ENCODE measurements at places on chromosomes 2 and 18.

DNA sequence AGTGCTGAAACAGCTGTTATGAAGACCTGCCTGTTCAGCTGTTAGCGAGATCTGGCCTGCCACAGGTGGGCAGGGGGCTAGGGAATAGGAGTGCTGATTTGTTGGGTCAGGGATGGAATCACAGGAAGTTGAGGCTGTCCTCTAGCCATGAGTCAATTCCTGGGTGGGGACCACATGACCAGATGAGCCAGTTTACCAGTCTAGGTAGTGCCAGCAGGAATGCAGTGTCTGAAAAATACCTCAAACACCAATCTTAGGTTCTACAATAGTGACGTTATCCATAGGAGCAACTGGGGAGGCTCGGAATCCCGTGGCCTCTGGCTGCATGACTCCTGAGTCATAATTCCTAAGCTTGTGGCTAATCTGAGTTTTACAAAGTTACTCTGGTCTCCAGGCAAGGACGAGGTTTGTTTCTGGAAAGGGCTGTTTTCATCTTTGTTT is 44.9 kb downstream of the DYSF start:
- DNase-seq: no peak

DNA sequence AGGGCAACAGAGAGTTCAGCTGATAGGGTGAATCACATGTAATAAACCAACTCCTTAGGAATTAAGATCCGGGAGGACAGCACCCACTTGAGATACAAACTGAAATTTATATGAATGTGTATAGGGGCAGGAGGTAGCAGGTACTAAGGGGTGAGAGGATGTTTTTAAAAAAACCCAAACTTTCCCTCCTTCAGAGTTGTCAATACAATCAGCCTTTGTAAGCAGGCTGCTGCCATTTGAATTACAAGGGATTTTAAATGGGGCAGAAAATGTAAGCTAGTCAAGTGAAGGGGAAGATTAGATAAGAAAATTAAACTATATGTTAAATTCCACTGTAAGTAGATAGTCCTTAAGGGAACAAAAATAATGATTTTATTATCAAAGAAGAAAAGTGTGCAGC is 1239.7 kb upstream of the CELF4 start:
- DNase-seq: no peak

GRCh38 chr2:75284345-75284744 is 85.0 kb upstream of the TACR1 start:
- DNase-seq: peak; percentile 73

- DNase-seq: peak; percentile 43
Measured at GRCh38 chr2:65436824-65437221, 4.4 kb upstream of the SPRED2 start.

GRCh38 chr2:234363011-234363487 is 133.8 kb downstream of the ARL4C start:
- no peak for DNase-seq

DNA sequence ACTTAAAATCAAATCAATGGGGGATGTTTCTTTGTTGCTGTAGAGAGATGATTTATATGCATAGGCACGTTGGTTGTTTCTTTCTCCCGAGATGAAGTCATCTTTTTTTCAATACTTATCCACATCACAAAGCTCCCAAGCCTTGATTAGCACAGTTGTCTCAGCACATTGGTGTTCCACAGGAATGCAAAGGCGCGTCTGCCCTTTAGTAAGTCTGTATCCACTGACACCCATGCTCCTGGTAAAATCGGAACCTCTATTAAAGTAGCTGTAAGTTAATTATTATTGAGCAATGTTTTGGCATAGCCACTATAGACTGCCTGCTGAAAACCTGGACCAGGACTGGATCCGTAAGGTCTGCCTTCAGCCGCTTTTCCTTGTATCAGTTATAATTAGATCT is 77.6 kb upstream of the RBM44 start:
- no peak for DNase-seq

GRCh38 chr18:1062588-1062987 is 157.9 kb downstream of the ADCYAP1 start:
- DNase-seq: no peak

DNA sequence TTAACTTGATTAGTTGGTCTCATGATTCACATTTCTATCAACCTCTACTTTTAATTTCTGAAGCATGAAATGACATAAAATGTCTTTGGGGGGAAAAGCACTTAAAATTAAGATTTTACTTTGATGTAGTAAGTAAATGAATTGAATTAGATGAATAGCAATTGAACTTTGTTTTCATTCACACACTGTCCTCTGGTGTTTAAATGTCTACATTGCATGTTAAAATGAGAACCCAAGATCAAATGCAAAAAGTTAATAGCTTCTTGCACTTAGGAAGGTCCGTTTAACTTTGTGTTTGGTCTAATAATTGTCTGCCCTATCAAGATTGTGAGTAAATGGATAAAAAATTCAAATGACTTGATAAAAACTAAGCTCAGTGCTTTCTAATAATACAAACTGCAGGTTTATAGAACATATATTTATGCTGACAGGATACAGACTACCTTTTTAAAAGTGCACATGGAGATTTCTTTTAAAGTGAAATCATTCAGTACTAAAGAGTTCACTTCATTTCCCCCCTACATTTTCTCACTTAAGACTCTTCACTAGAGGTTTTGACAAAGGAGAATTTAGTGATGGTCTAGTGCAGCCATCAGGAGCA is 156.2 kb upstream of the NABP1 start:
- DNase-seq: peak; percentile 11

GRCh38 chr2:10014418-10015190 is 28.7 kb upstream of the KLF11 start:
- no peak for DNase-seq

GRCh38 chr2:126916744-126917143 is 18.1 kb downstream of the TEX51 start:
- DNase-seq: no peak

DNA sequence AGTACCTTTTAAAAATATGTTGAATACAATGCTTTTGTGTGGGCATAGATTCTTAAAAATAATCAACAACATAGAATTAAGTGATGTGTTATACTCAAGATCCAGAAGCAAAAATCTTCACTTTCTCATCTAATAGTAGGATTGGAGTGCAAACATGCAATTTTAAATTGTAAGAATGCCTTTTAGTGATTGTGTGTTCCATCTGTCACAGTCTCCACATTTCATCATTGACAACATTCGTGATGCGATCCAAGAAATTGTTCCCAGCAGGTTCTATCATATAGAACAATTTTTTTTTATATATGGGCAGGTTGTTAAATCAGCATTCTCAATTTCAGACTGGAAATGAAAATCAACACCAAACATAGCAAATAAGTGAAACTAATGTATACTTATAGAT is 1671.8 kb upstream of the SLC39A10 start:
- DNase-seq: no peak

DNA sequence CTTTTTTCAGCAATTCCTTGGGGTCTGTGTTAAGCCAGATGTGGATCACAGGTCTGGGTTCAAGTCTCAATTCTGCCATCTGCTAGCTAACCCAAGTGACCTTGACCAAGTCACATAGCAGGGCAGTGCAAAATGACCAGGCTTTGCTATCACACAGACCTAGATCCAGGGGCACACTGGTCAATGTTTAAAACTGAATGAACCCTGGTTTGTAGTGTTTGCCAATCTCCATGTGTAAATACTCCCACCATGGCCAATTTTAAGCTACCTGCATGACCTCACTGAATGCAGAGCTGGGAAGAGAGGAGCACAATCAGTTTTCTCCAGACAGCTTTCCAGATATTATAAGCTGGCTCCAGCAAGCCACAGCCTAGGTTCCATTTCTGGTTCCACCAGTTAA is 142.9 kb downstream of the CHST9 start:
- DNase-seq: no peak

GRCh38 chr2:114661971-114662939 is 219.8 kb downstream of the DPP10 start:
- no peak for DNase-seq

DNA sequence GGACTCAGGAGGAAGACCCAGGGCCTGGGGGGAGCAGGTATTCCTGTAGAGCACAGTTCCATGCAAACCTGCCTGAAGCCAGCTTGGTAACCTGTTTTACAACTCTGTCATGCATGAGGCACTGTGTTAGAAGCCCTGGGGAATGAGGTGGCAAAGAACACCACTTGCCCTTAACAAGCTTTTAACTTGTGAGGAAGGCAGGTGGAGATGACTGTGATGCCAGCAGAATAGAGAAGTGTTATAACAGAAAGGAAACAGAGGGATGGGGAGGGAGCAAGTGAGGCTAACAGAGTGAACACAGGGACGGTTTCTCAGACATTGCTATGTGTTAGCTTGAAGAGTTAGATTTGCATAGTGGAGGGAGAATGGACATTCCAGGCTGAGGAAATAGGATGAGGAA is 11.5 kb upstream of the IL1A start:
- DNase-seq: peak; percentile 97

DNA sequence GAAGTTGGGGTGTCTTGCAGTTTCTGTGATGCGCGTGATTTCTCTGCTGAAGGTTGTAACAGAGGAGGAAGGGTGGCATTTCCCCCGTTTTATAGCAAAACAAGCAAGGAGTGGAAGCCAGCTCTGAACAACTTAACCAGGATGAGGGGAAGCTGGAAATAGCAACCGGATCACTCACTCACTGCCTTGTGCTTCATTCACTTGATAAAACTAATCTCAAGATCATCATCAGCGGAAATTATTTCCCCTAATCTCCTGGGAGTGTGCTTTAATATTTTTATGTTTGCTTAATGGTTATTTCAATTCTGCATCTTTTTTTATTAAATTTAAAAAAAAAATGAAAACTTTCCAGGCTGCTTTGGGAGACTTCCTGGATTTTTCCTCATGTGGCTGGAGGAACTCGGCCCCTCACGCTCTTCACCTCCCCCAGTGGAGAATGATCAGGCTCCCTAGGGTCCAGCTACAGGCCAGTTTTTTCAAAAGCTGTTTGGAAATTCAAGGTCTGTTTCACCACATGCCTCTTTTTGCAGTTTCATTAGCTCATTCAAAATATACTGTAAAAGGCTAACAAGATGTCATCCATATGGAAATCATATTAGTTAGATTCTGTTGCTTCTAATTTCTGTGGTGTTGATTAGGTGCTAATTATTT is 31.7 kb downstream of the CABLES1 start:
- DNase-seq: no peak

GRCh38 chr2:184416146-184416913 is 182.0 kb upstream of the ZNF804A start:
- DNase-seq: no peak

DNA sequence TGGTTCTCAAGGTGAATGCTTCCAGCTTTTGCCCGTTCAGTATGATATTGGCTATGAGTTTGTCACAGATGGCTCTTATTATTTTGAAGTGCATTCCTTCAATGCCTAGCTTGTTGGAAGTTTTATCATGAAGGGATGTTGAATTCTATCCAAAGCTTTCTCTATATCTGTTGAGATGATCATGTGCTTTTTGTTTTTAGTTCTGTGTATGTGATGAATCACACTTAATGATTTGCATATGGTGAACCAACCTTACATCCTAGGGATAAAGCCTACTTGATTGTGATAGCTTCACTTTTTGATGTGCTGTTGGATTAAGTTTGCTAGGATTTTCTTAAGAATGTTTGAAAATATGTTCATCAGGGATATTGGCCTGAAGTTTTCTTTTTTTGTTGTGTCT is 112.1 kb downstream of the MBD2 start:
- DNase-seq: no peak

DNA sequence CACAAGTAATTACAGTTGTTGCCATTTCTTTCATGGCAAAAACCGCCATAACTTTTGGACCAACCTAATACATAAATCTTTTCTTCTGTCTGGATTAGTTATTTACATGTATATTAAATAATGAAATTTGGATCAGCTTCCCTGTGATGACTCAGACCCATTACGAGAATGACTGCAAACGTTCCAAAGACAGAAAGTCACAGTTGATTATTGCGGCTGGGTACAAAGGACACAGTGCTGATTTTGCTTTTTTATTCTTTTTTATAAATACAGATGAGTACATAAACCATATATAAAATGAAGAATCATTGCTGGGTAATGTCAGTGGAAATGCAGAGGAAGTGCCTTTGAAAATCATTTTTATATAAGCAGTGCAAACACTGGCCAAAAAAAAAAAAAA is 126.2 kb downstream of the TWIST2 start:
- DNase-seq: no peak

GRCh38 chr2:10722252-10722825 is 909 bp downstream of the ATP6V1C2 start:
- no peak for DNase-seq

- DNase-seq: no peak
Measured at GRCh38 chr2:128562471-128563347, 244.0 kb upstream of the HS6ST1 start.

DNA sequence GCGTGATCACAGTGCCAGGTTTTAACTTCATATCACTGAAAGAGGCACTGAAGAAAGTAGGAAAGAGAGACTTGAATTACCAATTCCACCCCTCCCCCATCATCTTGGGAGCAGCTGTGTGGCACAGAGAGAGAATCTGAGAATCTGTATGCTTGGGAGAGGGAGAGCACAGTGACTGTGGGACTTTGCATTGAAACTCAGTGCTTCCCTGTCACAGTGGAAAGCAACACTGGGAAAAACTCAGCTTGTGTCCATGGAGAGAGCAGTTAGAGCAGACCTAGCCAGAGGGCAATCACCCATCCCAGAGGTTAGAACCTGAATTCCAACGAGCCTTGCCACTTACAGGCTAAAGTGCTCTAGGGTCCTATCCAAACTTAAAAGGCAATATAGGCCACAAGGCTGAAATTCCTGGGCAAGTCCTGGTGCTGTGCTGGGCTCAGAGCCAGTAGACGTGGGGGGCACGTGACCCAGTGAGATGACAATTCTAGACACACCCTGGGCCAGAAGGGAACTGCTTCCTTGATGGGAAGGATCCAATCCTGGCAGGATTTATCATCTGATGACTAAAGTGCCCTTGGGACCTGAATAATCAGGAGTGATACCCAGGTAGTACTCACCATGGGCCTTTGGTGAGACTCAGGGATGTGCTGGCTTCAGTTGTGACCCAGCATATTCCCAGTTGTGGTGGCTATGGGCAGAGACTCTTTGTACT is 15.5 kb upstream of the ABCB11 start:
- DNase-seq: no peak

- no peak for DNase-seq
Measured at GRCh38 chr2:189014449-189015138, 40.4 kb downstream of the COL3A1 start.

DNA sequence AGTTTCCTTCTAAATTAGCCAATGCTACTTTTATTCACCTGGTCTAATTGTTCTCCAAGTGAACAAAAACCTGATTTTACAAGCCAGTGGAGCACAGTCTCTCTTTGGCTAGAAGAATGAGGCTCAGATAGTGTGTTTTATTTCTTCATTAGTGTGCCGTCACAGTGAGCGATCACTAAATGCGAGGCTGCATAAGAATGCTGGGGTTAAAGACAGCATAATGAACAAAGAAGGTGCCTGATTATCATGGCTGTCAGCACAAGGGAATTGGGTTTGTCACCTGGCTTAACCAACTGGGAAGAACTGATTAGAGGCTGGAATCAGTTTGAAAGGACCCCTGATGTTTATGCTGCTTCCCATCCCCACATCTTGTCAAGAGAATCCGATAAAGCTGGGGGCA is 76.4 kb downstream of the EPHA4 start:
- no peak for DNase-seq

Measured in suppressor macrophage treated with lipopolysaccharide for 1 hour (primary cell).